ENCODE measurements at places on chromosomes 4 and X. TPM values are rescaled to one million over a fixed set of nuclear protein-coding genes. Genes with fewer than 3 reads are reported as not detected.

PCGF3 gene
- 7.0 TPM for polyA plus RNA-seq

GSTCD gene
- 4.4 TPM for polyA plus RNA-seq

FGFRL1 gene
- not detected for polyA plus RNA-seq

CLNK gene
- polyA plus RNA-seq, result 1.3 TPM

SPANXN4 gene
- polyA plus RNA-seq, result not detected

AR gene
- polyA plus RNA-seq, result not detected

TBC1D9 gene
- 4.4 TPM for polyA plus RNA-seq

MAGEA11 gene
- not detected for polyA plus RNA-seq

P2RY8 gene
- 320 TPM for polyA plus RNA-seq

P2RY10 gene
- polyA plus RNA-seq, result 292 TPM

RAB39B gene
- 5.4 TPM for polyA plus RNA-seq

HSPA4L gene
- not detected for polyA plus RNA-seq

DNA sequence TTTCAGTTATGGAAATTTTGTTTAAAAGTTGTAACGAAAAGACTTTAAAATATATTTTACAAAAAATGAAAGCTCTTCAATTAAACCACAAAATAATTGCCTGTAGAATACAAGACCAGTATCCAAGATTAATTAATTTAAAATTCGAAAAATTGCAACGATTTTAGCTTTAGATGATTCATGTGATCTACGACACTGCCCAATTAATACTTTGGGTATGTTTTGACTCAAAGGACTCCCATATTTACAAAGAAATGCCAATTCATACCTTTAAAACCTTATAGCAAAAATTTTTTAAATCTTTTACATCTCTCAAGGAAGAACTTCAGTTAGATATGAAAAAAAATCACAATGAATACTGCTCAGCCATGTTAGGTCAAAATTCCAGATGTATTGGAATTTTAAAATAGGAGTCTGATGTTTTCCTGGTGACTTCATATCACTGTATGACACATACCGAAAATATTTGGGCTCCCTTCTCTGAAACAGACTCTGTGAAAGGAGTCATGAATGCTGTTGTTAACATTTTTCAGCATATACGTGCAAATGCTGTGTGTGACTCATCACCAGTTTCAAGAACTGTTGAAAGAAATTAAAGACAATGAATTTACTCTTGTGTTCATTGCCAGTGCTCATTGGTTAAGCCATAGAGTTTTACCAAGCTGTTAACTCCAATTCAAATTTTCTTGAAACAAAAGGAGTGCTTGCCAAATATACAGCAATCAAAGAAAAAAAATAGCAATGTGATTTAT is 13.8 kb upstream of the SMS start:
- no peak for DNase-seq

GRCh38 chr4:162506253-162506652 is 342.5 kb upstream of the FSTL5 start:
- no peak for DNase-seq

- no peak for DNase-seq
These were observed 34.6 kb downstream of the EFHC2 start for GRCh38 chrX:44308869-44309268.

DNA sequence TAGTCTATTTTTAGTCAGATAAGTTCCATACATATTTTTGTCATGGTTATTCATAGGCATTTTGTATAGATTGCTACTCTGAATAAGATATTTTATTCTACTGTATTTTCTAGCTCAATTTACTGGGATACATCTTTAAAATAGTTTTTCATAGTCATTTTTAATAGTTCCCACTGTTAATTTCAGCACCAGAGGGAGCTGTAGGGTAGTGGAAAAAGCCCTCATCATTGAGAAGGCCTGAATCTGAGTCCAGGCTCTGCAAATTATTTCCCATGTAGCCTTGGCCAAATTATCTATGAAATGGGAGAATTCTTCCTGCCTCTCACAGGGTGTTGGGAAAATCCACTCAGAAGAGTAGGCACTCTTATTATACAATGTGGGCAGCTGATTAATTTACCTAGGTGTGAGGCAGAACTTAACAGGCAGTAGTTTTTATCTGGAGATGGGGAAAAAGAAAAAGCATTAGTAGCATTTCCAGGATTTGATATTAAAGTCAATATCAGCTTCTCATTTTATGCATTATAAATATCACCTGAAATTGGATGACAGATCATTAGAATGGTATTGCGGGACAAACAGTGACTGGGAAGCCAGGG is 102.9 kb upstream of the PAQR3 start:
- no peak for DNase-seq

DNA sequence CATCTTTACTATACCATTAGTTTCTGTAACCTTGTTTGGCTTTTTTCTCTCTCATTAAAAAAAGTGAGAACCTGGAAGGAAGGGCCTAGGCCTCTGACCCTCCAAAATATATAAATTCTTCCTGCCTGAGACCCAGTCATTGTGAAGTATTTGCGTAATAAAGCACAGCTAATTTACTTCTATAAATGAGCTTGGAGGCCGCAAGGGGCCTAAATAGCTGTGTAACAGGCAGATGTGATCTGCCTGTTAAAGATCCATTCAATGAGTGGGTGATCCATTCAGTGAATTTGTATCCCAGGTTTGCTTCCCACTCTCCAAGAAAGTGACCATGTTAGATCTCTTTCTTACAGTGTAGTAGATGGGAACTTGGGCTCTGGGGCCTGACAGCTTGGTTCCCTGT is 595 bp upstream of the PYURF start:
- DNase-seq, result no peak

DNA sequence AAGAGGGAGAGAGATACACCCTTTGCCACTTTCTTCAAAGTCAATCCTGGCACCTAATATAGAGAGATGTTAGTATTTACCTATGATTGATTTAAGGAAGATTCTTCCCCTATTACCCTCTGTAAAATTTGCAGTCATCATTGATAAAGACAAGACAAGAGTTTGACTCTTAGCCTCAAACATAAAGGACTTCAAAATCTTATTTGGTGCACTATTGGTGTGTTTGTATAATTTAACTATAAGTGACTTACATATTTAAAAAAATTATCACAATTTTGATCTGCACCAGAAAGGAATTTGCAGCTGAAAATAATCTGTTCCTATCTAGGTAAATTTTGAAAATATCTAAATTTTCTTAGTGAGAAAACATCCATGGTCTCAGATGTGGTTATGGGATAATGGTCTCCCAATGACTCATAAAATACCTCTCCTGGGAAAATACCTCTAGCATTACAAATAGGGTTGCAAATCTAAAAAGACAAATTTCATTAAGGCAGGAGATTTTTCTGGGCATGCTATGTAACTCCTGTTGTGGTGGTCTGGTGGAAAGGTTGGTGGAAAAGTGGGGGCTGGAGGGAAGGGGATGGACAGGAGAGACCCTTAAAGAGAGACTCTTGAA is 173.6 kb upstream of the MED14 start:
- DNase-seq, result no peak

DNA sequence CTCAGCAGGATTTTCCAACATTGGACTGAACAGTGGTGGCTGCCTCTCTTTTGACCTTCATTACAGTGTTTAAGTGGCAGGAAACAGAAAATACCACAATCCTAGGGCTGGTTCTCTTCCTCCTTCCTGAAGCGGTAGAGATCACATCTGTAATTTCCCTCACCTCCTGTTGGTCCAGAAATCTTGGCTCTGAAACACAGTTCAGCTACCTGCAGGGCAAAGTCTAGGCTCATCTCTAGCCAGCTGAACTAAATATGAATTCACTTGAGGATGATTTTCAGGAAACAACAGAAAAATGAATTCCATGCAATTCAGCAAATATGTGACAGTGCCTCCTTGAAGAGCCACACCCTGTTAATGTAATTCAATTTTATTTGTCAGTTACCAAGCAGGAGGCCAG is 531.9 kb downstream of the INPP4B start:
- DNase-seq, result no peak

GRCh38 chrX:78104447-78105176 is 564 bp downstream of the PGK1 start:
- peak; percentile 23 for DNase-seq

GRCh38 chrX:124414281-124414680 is 67.9 kb downstream of the SH2D1A start:
- no peak for DNase-seq

GRCh38 chrX:68490644-68491043 is 8.2 kb upstream of the YIPF6 start:
- DNase-seq, result no peak

GRCh38 chr4:166252487-166253402 is 379.7 kb downstream of the TLL1 start:
- no peak for DNase-seq

- DNase-seq, result no peak
These were observed 10.3 kb downstream of the SNX25 start for GRCh38 chr4:185219551-185220344.

DNA sequence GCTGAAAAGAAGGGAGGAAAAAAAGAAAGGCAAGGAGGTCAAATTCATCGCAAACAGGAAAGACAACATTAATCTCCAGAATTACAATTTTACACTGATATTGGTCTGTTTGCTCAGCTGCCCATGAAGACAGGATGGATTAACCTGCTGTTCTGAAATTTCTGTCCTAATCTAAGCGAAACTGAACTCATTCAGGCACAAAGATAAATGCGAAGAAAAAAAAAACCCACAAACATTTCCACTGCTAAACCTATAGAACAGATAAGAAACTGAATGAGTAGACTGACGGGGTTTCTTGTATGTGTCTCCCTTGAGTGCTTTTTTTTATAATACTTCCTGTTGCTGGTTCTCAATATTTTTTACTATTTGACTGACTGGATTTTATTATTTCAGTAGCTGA is 251.8 kb upstream of the FTHL17 start:
- no peak for DNase-seq

DNA sequence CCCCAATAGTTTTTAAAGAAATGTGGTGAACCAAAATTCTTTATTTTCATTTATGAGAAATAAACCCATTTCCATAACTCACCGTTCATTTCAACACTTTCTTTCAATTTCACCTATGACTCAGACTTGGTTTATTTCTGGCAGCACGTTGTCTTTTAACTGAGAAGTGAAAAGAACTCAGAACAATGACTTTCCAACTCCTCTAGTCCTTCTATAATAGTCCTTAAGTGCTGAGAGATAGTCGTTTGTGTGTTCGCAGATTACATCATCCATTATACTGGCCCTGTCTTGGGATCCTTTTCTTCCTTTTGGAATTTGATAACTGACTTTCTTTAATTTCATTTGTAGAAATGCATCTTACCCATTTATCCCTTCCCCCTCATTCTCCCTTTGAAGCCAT is 113.6 kb downstream of the GLUD2 start:
- DNase-seq, result no peak

GRCh38 chrX:46873746-46874145 is 36.9 kb downstream of the RP2 start:
- no peak for DNase-seq

DNA sequence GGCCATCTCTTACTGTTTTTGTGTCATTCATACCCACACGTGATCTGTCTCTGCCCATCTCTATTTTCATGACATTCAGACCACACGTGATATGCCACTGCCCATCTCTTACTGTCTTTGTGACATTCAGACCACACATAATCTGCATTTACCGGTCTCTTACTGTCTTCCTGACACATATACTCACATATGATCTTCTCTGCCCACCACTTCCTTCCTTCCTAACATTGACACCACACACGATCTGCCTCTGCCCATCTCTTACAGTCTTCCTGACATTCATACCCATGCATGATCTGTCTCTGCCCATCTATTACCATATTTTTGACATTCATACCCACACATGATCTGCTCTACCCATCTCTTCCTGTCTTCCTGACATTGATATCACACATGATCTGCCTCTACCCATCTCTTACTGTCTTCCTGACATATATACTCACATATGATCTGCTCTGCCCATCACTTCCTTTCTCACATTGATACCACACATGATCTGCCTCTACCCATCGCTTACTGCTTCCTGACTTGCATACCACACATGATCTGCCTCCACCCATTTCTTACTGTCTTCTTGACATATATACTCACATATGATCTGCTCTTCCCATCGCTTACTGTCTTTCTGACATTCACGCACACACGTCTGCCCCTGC is 36.1 kb downstream of the SCML1 start:
- DNase-seq, result no peak

GRCh38 chr4:185535612-185536410 is 504 bp upstream of the PDLIM3 start:
- no peak for DNase-seq

- DNase-seq, result no peak
These were observed 384.4 kb upstream of the PABPC4L start for GRCh38 chr4:134585972-134586371.

GRCh38 chr4:142202404-142203332 is 566.3 kb downstream of the IL15 start:
- DNase-seq, result no peak

DNA sequence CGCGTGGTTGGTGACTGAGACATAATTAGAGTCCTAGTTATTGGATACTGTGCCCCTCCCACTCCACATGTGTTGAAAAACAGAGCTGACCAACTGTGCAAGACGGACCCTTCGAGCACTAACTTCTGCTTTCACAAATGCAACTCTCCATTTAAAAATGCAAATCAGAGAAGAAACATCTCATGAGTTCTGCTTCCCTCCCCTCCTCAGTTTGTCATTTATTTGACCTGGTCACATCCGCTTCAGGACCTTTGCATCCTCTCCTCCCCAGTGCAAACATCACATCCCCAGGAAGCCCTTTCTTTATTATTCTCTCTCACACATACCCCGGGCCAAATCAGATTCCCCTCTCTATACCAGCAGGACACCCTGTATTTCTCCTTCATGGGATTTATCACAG is 38.1 kb upstream of the NOCT start:
- DNase-seq, result peak; percentile 74

- no peak for DNase-seq
These were observed 65.6 kb downstream of the ASB9 start for GRCh38 chrX:15204130-15204751.

GRCh38 chr4:6694177-6694901 is 661 bp downstream of the S100P start:
- DNase-seq, result no peak

DNA sequence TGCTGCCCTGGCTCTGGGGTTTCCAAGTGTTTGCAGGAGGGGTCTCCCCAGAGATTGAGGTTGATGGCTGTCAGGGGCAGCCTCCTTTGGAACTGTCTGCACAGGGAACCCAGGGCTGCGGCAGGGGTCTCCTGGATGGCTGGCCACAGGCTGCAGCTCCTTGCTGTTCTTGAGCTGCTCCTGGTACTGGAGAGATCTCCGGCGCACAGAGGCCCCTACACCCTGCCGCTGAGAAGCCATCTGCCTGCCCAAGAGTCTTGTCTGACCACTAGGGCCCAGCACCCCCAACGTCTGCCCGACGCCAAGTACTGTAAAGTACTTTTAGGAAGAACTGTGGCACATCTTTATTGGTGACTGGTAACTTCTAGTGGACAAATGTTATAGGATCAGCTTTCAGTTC is 13.5 kb downstream of the STIM2 start:
- no peak for DNase-seq

- no peak for DNase-seq
These were observed 772.9 kb upstream of the SLIT2 start for GRCh38 chr4:19478791-19479190.

- no peak for DNase-seq
These were observed 13.9 kb upstream of the GABRB1 start for GRCh38 chr4:47017494-47017893.

- no peak for DNase-seq
These were observed 199.0 kb upstream of the CXXC4 start for GRCh38 chr4:104693601-104694201.

All from naive B cell (primary cell).